NB4 (cell line): ENCODE measurements at places on chromosomes 6 and 20.
A peak's percentile ranks its signal among the peaks of the same experiment; 100 is the strongest.

DNA sequence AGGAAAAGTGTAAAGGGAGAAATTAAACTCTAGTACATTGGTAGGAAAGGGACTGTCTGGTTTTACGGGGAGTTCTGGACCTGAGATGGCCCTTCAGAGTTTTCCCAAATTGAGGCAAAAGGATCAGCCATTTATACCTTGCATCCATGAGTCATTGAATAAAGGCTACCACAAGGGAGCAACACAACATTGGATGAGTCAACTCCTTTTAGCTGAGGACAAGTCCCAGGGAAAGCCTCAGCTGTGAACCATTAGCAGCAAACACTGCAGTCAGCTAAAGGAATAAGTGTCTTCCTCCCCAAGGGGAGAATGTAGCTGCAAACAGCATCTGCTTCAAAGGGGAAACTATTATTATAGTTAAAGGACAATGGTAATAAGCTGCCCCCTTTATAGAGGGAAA lies 468.7 kb upstream of the ID4 start:
- DNase-seq: no peak

GRCh38 chr6:19771753-19772336 lies 65.3 kb upstream of the ID4 start:
- DNase-seq: peak; percentile 6

GRCh38 chr20:17344790-17345189 lies 118.0 kb downstream of the PCSK2 start:
- no peak for DNase-seq

DNA sequence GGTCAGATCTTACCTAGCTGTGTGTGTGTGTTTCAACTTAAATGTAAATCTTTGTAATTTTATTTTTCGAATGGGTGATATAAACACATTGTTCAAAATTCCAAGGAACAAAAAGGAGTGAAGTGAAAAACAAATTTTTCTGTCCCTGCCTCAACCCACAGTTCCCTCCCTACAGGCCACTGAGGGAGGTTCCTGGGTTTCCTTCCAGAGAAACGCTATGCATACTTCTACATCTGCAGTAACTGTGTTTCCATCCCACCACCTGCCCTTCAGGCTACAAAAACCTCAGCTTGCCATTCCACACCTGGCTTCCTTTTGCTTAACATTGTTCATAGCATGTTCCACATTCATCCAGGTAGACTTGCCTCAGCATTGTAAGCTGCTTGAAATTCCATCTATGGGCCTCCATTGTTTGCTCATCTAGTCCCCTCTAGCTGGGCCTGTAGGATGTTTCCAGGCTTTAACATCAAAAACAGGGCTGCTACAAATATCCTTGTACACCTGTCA lies 12.0 kb downstream of the ANGPT4 start:
- no peak for DNase-seq

GRCh38 chr6:157089851-157090250 lies 233.5 kb downstream of the TMEM242 start:
- no peak for DNase-seq

- no peak for DNase-seq
Measured at GRCh38 chr6:41608443-41609151, 29.7 kb upstream of the MDFI start.

DNA sequence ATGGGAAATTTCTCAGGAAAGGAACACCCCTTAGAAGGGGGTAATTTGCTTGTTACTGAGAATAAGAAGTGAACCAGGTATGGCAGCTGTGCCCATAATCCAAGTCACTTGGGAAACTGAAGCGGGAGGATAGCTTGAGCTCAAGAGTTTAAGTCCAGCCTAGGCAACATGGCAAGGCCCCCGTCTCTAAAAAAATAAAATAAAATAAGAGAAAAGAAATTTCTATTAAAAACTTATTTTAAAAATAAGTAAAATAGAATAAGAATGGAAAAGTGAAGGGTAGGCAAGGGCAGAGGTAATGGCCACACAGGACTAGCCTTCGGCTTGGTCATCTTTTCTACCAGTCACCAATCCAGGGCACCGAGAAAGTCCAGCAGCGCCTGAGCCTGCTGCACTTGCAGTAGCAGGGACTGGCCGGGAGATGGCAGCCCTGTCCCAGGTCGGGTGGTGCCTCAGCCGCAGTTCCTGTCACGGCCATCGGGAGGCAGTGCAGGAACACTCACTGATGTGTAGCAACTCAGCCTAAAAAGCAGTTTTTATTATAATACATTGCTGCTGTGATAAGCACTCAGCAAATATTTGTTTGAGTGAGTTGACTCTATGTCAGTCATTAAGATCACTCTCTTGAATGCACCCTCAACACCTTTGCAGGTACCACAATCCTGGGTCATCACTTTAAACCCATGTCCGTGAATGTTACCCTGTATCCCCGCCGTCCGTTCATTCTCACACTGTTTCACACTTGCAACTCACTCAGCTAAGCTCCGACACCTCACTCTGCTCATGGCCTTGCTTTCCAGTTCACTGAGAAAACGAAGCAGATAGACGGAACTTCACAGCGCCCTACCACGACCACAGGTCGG lies 23.2 kb upstream of the GCM1 start:
- DNase-seq: peak; percentile 83

DNA sequence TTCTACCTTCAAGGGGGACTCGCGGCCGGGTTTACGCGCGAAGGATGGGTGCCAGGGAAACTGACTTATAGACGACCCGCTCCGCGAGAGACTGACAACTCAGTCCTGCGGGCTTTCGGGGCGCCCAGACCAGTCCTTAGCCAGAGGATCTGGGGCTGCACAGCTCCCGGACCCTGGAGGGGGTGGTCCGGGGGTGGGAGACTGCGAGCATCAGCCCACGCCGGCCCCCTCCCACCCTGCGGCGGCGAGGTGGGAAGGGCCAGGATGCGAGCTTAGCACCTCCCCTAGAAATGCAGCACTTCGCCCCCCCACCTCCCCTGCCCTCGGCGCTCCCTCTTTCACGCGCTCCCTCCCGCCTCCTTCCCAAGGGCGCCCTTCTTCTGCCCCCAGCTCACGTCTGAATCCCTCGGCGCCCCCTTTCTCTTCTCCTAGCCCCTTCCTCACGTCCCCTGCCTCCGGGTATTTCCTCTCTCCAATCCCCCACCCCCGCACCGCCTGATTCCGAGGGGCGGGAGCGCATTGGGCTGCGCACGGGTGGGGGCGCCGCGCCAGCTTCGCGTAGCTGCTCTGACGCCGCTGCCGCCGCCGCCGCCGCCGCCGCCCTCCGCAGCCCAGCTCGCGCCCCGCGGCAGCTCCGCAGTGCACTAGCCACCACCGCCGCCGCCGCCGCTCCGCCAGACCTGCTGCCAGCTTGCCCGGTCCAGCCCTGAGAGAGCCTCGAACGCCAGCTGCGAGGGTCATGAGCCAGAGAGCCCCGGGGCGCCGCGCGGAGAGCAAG lies at the start of gene SLC32A1:
SLC32A1 (plus strand) TSS at position 639 of the 778 bp plus-strand sequence. CDS start 239 bp downstream, outside the sequence.
- DNase-seq: no peak

DNA sequence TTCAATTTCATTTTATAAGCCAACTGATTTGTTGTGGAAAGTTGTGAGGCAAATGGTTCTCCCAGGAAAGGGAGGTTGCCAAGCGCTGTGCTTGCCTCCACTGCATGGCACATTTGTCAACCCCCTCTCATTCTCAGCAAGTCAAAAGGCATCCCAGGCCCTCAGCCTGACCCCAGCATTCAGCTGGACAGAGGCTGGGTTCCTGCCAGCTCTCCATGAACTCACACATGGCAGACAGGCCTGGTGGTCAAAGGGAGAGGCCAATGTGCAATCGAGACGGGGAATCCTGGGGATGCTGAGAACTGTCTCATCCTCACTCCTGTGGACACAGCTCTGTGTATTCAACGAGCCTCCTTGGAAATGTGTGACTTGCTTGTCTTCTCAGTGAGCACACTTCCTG lies 106.0 kb upstream of the CDH4 start:
- DNase-seq: no peak

DNA sequence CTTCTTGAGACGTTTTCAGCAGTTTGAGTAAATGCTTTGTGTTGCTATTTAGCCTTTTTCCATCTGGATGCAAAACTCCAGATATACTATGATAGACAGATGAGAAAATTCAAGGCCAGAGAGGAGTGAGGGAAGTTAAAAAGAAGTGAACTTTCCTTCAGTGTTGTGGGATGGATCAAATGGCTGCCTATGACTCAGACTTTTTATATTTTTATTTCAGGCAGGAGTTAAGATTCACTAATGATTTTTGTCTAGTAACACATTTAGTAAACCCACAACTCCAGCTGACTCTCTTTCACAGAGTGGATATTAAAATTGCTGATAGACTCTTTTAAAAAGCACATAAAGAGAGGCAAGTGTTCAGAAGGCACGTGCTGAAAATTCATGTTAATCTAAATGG lies 23.2 kb upstream of the PTCHD4 start:
- no peak for DNase-seq

DNA sequence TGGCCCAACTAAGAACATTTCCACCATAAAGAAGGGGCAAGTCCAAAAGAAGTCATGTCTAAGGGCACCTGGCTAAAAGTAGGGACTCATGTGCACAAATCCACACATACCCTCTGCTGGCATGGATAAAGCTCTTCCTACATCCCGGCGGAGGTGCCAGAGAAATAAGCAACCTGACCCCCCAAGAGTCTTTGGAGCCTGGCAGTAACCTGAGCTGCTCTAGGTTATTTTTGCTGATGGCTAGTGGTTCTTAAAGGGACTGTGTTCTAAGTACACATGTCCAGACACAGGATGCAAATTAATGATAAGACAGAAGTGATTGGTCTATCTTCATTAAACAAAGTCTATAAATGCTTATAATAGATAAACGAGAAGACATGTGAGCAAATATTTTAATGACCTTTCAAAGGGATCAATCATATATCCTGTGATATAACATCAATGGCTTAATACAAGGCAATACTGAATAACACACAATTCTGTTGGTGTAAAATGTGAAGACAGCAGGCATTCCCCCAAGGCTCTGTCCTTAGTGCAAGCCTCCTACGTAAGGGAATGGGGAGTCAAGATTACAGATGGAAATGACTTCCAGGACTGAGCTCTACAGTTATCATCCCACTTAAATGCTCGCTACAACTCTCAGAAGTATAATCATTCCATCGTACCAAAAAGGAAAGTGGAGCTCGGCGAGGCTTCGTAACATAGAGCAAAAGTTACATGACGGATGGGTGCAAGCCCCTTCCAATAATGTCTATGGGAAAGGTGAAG lies 52.5 kb downstream of the HIVEP2 start:
- DNase-seq: no peak

DNA sequence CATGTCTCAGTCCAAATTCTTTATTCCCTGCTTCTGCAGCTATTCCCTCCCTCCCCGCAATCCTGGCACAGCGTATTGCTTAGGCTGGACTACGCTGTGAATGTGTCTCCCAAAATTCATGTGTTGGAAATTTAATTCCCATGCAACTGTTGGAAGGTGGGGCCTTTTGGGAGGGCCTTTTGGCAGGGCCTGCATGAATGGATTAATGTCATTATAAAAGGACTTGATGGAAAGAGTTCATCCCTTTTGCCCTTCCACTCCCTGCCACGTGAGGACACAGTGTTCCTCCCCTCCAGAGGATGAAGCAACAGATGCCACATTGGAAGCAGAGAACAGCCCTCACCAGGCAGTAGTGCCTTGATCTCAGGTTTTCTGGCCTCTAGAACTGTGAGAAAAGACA lies 20.4 kb upstream of the NOTCH4 start:
- DNase-seq: no peak

GRCh38 chr6:2949536-2950083 lies 21.8 kb downstream of the SERPINB6 start:
- no peak for DNase-seq

GRCh38 chr6:75943381-75943780 lies 129.1 kb downstream of the IMPG1 start:
- no peak for DNase-seq

- peak; percentile 83 for DNase-seq
Measured at GRCh38 chr6:137589067-137589848, 95.1 kb upstream of the OLIG3 start.

GRCh38 chr6:42907336-42907735 lies 8.5 kb upstream of the PTCRA start:
- DNase-seq: no peak

- no peak for DNase-seq
Measured at GRCh38 chr20:14431568-14431967, 94.2 kb upstream of the FLRT3 start.

DNA sequence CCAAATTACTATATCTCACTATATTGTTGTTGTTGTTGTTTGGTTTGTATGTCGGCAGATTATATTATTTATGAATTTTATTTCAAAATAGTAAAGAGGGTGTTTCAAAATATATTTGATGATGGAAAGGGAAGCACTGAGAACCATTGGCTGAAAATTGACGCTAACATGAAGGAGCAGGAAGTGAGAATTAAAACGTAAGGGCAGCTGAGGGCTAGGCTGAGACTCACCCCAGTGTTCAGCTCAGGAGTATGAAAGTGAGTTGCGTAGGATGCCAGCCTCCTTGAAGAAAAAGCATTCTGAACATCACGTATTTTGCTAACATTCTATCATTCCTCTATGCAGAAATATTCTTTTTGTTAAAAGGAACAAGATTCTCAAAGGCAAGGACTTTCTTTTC lies 10.7 kb upstream of the IPCEF1 start:
- DNase-seq: no peak
